Psoas muscle (tissue), 8 donors: ENCODE measurements at places on chromosomes 7 and 10. TPM values are rescaled to one million over a fixed set of nuclear protein-coding genes. Genes with fewer than 3 reads are reported as not detected.

DNA sequence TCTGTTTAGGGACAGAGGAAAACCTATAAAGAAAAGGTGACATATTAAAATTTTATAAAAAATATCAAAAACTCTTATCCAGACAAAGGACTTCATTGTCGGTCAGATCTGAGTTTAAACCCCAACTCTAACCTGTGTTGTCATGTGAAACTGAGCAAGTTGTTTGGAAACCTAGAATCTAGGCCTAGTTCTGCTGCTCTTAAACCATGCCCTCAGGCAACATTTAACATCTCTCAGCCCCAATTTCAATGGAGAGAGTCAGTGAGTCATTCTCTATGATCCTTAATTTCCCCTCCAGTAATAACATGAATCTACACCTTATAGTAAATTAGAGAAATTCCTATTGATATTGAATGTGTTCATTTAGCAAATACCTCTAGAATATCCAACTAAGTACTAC, 192.3 kb downstream of the IMMP2L start:
- H3K4me1 ChIP-seq: no peaks in the 10 kb centered on the region
- H3K27me3 ChIP-seq: no peaks in the 10 kb centered on the region
- no peaks in the 10 kb centered on the region for H3K36me3 ChIP-seq
- no peak overlapping the region for H3K27ac ChIP-seq
- no peak overlapping the region for H3K4me3 ChIP-seq

- H3K27ac ChIP-seq: no peak overlapping the region
- no peaks in the 10 kb centered on the region for H3K27me3 ChIP-seq
- H3K4me1 ChIP-seq: peaks cover 24% of the 10 kb centered on the region
These were observed 8.1 kb downstream of the TASOR2 start for GRCh38 chr10:5692461-5693358.

- no peaks in the 10 kb centered on the region for H3K36me3 ChIP-seq
- H3K27ac ChIP-seq: no peak overlapping the region
- no peaks in the 10 kb centered on the region for H3K27me3 ChIP-seq
- no peak for DNase-seq
- no peak overlapping the region for H3K4me3 ChIP-seq
These were observed 186.4 kb downstream of the POLR1F start for GRCh38 chr7:19522486-19522885.

DNA sequence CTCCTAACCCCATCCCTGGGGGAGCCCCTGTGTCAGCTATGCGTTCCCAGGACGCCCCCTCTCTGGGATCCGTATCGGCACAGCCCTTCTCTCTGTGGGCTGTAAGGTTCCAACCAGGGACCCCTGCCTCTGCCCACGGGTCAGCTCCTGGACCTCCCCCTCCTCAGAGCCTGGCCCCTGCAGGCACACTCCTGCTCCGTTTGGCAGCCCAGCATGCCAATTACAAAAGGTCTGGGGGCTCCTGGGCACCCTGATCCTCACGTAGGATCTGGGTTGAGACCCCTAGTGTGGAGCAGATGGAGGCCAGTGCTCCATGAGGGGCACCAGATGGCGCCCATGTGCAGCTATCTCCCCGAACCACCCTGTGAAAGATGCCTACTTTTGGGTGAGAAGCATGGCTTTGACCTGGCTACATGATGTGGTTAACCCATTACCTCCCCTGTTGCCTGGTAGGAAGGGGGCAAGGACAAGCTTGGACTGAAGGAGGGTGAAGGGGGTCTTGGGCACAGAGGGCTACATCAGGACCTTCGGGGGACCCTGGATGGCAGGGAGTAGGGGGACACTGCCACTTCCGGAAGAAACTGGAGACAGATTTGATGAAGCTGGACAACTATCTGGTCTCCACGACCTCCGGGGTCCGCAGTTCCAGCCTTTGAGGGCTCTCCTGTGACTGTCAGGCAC, 9.0 kb downstream of the TACR2 start:
- DNase-seq: no peak
- peaks cover 21% of the 10 kb centered on the region for H3K4me1 ChIP-seq
- no peaks in the 10 kb centered on the region for H3K27me3 ChIP-seq
- peak overlapping the region; percentile 46 for H3K4me3 ChIP-seq
- peaks cover 28% of the 10 kb centered on the region for H3K36me3 ChIP-seq

DNA sequence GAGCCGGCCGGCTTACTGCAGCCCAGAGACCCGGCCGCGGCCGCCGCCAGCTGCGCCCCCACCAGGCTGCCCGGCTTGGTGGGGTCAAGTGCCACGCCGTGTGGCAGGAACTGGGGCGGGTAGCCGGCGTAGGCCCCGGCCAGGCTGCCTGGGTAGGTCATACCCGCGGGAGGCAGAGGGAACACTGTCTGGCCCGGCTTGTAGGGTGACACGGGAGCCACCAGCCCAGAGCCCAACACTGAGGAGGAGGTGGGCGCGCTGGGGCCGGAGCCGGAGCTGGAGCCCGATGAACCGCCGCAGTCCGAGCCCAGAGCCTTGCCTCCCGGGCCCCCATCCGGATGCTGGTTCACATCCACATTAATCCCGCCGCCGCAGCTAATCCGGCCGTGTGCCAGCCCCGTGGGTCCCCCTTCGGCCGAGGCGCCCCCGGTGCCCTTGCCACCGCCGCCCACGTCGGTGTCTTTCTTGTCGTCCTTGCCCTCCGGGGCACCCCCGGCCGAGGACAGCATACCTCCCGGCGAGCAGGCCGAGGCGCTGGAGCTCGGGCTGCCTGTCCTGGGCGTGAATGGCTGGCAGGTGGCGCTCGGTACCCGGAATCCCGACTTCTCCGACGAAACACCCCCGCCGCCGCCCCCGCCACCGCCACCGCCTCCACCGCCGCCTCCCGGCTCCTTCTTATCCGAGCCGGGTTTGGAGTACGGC, 2.0 kb downstream of the ZNF503 start:
- no peaks in the 10 kb centered on the region for H3K36me3 ChIP-seq
- peaks cover 11% of the 10 kb centered on the region for H3K4me1 ChIP-seq
- peak; percentile 87 for DNase-seq
- no peak overlapping the region for H3K27ac ChIP-seq
- H3K4me3 ChIP-seq: peak overlapping the region; percentile 90

The FAM221A gene
- total RNA-seq: 4.0 TPM

The LEP gene
- total RNA-seq: 0.69 TPM

The NUTM2B gene
- 0.06 TPM for total RNA-seq
